ENCODE measurements at places on chromosomes 5 and 9. TPM values are rescaled to one million over a fixed set of nuclear protein-coding genes. Genes with fewer than 3 reads are reported as not detected.

Gene CAMK4
- 139 TPM for total RNA-seq

DNA sequence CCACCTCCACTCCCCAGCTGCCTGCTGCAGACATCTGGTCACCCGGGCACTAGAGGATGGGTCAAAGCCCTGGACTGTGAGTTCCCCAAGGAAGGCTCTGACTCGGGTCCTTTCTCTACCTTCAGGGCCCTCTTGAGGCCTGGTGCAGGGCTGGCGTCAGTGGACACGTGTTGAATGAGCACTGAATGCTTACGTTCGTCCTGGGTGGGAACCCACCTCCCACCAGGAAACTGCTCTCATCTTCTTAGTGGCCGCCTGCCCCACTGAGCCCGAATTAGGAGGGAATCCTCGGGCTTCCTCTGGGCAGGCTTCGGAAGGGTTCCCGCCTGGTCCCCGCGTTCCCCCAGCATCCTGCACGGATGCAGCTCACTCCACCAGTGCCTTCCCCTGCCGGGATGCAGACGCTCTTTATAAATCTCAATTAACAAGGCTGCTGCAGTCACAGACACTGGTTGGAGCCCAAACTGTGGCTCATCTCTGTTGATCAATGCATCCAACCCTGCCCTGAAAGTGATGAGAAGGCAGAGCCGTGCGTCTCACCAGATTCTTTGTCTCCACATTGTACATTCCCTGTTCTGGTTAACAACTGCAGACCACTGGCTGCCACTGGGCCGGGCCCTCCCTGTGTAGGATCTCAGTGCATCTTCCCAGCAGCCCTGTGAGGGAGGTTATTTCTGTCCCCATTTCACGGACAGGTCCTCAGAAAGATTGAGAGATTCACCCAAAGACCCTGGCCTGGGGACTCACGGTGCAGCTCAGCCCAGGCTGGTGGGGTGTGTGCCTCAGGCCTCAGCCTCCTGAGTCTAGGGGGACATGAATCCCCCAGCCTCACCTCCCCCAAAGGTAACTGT, 168.8 kb downstream of the GAPVD1 start:
- H3K27me3 ChIP-seq = no peaks in the 10 kb centered on the region
- H3K4me1 ChIP-seq = no peaks in the 10 kb centered on the region
- H3K36me3 ChIP-seq = no peaks in the 10 kb centered on the region
- no peak overlapping the region for H3K4me3 ChIP-seq
- no peak overlapping the region for H3K27ac ChIP-seq
- no peak for DNase-seq

- H3K4me1 ChIP-seq = no peaks in the 10 kb centered on the region
- no peak overlapping the region for H3K4me3 ChIP-seq
- no peak overlapping the region for H3K27ac ChIP-seq
- no peaks in the 10 kb centered on the region for H3K27me3 ChIP-seq
- DNase-seq = no peak
Observed at GRCh38 chr5:173435447-173435846, 107.2 kb upstream of the STC2 start.

Gene DMRT3
- not detected for total RNA-seq

Gene MLLT3
- total RNA-seq = 70.2 TPM

- no peaks in the 10 kb centered on the region for H3K36me3 ChIP-seq
- no peak for DNase-seq
- peaks cover 13% of the 10 kb centered on the region for H3K27me3 ChIP-seq
- H3K4me3 ChIP-seq = no peak overlapping the region
Observed at GRCh38 chr5:57642066-57642465, 159.5 kb upstream of the ACTBL2 start.

DNA sequence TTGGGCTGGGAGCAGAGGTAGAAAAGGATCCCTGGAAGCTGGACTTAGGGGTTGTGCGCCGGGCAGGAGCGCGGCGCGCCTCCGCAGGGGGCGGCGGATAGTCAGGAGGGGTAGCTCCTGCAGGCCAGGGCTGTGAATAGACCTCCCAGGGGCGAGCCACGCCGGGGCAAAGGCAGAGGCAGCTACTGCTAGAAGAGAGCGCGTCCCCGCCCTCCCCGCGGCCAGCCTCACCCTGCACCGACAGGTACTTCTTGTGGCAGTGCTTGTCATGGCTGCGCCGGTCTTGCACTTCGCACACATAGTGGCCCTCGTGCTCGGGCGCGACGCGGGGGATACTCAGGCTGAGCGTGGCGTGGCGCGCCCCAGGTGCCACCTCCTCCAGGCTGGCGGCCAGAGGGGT, 28.1 kb downstream of the FLT4 start:
- no peak for DNase-seq
- H3K27ac ChIP-seq = no peak overlapping the region

Gene SMIM15
- 57.2 TPM for total RNA-seq

Gene OLFM1
- total RNA-seq = not detected

DNA sequence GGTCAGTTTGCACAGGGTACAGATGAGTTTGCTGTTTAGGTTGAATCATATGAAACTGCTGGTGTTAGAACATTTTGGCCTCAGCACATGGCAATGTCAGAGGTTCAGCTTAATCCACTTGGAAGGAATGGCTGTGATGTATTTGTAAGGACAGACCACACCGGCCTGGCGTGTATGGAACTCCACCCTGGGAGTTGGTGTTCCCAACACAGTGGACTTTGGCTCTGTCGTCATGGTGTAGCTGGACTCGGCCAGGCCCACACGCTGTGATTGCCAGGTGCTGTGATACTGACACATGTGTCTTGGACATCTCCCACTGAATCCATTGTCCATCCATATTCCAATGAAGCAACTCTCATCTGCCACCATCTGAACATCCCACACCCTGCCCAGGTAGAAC, 90.3 kb downstream of the ZNF618 start:
- no peak overlapping the region for H3K27ac ChIP-seq
- no peaks in the 10 kb centered on the region for H3K4me1 ChIP-seq
- H3K36me3 ChIP-seq = no peaks in the 10 kb centered on the region
- no peak overlapping the region for H3K4me3 ChIP-seq

Gene PGM5
- total RNA-seq = not detected

Gene SLC6A3
- 0.08 TPM for total RNA-seq

Measured in activated CD4-positive, alpha-beta T cell treated with anti-CD3 and anti-CD28 coated beads, Interleukin-2, amount 10 ng/mL, durations not matched to agents 7 days and 5 days (primary cell).